Activated CD4-positive, CD25-positive, alpha-beta regulatory T cell treated with anti-CD3 and anti-CD28 coated beads, Interleukin-2, amount 50 U/mL, for 16 hours (primary cell): ENCODE measurements at places on chromosomes 12 and 14.

GRCh38 chr14:96592591-96593386, 90.6 kb downstream of the PAPOLA start:
- peak; percentile 17 for DNase-seq

GRCh38 chr14:49754570-49755097, 13.3 kb upstream of the KLHDC2 start:
- no peak for DNase-seq

DNA sequence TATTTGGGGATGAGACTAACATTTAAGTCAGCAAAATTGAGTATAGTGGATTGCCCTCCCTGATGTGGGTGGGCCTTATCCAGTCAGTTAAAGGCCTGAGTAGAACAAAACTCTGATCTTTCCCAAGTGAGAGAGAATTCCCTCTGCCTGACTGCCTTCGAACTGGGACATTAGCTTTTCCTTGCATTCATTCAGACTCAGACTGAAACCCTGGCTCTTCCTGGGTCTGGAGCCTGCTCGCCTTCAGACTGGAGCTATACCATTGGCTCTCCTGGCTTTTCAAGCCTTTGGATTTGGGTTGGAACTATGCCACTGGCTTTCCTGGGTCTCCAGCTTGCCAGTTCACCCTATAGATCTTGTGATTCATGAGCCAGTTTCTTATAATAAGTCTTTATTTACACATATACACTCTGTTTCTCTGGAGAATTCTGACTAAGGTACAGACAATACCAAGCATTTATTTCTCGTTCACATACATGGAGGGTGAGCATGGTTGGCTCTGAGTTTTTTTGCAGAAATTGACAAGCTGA, 296.5 kb downstream of the ERC1 start:
- DNase-seq: no peak

DNA sequence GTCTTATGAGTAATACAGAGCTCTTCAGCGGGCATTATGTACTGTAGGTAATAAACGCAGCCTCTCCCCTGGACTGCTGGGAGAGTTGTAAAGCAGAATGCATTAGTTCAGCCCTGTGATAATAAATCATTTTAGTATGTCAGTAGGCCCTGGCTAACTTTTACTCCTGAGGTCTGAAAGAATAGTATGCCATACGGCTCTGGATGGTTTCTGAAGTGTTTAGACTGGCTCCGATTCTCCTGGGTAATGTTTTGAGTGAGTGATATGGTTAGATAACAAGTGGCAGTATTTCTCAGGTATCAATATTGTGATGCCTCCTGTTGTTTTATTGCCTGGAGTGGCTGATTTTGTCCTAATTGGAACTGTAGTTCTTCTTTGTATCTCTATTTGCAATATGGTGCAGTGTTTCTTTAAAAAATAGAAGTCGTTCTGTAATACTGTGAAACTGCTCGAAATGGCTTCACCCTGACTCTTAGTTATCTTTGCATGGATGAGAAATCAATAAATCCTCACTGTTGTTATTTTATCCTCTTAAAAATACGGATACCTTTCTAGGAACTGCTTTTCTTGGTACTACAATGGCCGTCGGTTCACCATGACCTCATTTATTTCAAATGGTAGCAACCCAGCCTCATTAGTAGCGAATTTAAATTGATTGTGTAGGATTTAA, 100.2 kb downstream of the PDZRN4 start:
- DNase-seq: no peak

- DNase-seq: no peak
Measured at GRCh38 chr12:83196694-83197350, 510.1 kb downstream of the TMTC2 start.

GRCh38 chr12:15044471-15044870, 71.6 kb downstream of the PDE6H start:
- DNase-seq: no peak

- DNase-seq: no peak
Measured at GRCh38 chr12:56126732-56127239, 1.3 kb upstream of the ESYT1 start.

- no peak for DNase-seq
Measured at GRCh38 chr14:39383026-39383660, 49.1 kb downstream of the FBXO33 start.

- no peak for DNase-seq
Measured at GRCh38 chr12:29671742-29672141, 112.0 kb downstream of the TMTC1 start.

GRCh38 chr14:25118671-25119070, 68.7 kb upstream of the STXBP6 start:
- DNase-seq: no peak

GRCh38 chr12:131153016-131153415, 199.3 kb downstream of the ADGRD1 start:
- no peak for DNase-seq

GRCh38 chr12:124804011-124804621, 59.5 kb downstream of the SCARB1 start:
- no peak for DNase-seq

DNA sequence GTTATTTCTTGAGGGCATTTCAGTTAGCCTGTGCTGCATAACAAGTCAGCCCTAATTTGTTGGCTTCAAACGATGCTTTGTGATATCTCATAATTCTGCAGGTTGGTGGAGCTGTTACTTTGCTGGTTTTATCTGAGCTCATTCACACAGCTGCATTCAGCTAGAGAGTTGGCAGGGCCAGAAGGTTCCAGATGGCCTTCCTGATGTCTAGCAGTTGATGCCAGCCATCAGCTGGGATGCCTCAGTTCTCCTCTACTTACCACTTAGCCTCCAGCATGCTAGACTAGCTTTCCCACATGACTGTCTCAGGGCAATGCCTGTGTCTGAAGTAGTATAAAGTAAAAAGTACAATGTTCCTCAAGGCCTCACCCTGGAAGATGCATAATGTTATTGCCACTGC, 130.6 kb downstream of the SLC35F4 start:
- DNase-seq: no peak

DNA sequence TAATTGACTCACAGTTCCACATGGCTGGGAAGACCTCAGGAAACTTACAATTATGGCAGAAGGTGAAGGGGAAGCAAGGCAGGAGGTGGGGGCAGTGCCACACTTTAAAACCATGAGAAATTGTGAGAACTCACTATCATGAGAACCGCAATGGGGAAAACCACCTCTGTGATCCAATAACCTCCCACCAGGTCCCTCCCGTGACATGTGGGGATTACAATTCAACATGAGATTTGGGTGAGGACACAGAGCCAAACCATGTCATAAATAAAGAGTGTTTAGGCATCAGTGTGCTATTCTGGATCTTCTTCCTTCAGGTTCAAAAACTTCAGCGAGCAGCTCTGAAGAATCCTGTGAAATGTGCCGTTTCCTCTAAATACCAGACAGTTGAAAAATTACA, 9.7 kb downstream of the DDX47 start:
- no peak for DNase-seq

GRCh38 chr12:92199819-92200576, 54.4 kb upstream of the BTG1 start:
- no peak for DNase-seq

GRCh38 chr14:64817631-64818030, 62.1 kb downstream of the SPTB start:
- DNase-seq: no peak

GRCh38 chr14:85536833-85537190, 6.9 kb downstream of the FLRT2 start:
- DNase-seq: no peak

GRCh38 chr12:57609101-57609780, 2.0 kb upstream of the ARHGEF25 start:
- DNase-seq: no peak

GRCh38 chr12:23534196-23534595, 415.3 kb downstream of the SOX5 start:
- DNase-seq: no peak

DNA sequence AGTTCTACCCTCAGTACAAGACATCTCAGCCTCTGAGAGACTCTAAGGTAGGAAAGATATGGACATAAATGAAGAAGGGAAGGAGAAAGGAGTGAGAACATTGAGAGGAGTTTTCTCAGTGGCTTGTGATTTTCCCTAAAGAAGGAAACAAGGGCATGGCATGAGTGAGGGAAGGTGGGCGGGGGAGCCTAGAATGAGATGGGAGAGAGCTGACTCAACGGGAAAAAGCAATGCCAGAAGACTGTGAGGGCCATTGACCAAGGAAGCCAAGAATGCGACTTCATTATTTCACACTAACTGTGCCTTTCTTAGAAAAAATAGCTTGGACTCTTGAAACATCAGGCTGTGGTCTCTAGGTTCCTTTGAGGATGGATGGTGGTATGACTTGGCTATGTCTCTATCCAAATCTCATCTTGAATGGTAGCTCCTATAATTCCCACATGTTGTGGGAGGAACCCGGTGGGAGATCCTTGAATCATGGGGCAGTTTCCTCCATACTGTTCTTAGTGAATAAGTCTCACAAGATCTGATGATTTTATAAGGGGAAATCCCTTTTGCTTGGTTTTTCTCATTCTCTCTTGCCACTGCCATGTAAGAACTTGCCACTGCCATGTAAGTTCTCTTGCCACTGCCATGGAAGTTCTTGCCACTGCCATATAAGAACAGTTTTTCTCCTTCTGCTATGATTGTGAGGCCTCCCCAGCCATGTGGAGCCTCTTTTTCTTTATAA, 279.6 kb downstream of the NUAK1 start:
- no peak for DNase-seq
